ENCODE measurements at places on chromosomes 7 and 10.

GRCh38 chr10:124674768-124675222 is 69.4 kb downstream of the FAM53B start:
- no peak for DNase-seq

DNA sequence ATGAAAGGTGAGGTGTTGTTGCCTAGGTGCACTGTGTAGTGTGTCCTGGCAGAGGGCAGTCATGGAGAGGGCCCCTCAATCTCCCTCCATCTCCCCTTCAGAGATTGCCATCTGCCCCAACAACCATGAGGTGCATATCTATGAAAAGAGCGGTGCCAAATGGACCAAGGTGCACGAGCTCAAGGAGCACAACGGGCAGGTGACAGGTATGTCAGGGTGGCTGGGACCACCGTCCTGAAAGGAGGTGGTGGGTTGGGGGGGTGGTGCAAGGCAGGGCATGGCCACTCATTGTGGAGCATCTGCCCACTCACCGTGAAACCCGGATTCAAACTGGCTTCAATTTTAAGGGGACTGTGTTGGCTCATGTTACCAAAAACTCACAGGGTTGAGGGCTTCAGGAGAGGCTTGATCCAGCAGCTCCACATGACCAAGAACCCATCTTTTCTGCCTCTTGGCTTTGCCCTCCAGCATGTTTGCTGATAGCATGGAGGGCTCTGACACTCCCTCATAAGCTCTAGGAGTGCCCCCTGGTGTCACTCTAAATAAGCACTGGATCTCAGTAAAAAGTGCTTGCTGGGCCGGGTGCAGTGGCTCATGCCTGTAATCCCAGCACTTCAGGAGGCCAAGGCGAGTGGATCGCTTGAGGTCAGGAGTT is 12.2 kb downstream of the ARPC1B start:
- no peak for DNase-seq

- no peak for DNase-seq
Observed at GRCh38 chr10:60731134-60731885, 47.0 kb upstream of the CDK1 start.

DNA sequence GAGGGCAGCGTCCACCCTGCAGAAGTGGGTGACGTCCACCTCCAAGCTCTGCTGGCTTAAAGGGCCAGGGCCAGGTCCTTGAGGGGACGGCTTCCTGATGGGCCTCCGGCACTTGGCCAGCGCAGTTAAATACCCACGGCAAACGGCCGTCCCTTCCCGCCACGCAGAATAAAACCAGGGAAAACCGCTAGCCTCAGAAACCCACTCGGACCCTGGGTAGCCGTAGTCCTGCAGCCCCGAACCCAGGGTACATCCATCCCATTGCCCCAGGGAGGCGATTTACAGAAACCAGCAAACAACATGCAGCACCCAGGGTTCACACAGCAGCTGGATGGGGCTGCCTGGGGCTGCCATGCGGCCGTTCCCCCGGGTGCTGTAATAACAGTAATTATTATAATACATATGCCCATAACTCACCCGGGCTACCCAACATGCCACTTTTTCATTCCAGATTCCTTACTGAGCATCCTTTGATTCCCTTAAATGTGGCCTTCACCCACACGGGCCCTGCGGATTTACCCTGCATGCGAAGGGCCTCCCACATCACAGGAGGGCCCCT is 81.5 kb upstream of the PDGFA start:
- DNase-seq = no peak

GRCh38 chr10:19811540-19811939 is 4.7 kb upstream of the PLXDC2 start:
- DNase-seq = no peak

- no peak for DNase-seq
Observed at GRCh38 chr7:32259931-32260596, 189.9 kb upstream of the PDE1C start.

DNA sequence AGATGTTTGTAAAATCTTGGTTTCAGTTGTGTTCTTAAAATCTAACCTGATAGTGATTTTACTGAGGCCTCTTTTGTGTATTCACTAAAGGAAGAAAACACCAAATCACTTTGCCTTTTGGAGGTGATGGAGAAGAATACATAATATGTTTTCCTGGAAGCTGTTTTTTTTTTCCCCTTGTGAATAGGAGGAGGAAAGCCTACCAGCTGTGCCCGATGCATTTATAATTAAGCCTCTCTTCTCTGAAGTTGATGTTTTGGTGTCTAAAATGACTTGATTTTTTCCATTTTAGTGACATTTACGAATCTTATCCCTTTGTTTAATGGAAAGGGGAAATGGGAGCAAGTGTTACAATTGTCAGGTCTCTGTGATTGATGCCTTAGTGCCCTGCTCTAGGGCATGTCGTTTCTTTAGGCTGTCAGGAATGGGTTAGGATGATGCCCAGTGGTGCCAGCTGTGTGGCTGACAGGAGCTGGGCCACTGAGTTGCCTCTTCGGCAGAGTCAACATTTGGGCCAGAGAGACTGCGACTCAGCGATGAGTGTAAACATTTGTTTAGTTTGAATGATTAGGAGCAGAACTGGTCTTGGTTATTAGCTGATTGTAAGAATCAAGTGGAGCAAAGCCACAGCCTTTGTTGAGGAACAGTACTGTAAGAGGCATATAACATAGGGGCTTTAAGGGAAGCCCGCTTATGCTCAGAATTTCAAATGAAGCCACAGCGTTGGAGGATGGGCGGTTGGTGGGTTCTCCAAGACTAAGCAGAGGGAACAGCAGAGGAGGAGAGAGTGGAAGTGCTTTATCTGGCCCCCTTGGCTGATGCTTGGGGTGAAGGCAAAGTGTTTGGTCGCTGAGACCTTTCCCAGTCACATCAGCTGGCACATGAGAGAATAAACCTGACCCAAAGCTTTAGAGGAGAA is 81.6 kb downstream of the CDK14 start:
- no peak for DNase-seq

GRCh38 chr7:19971956-19972355 is 198.5 kb upstream of the TMEM196 start:
- DNase-seq = no peak

GRCh38 chr10:123259791-123260190 is 105.6 kb downstream of the BUB3 start:
- DNase-seq = no peak

- DNase-seq = no peak
Observed at GRCh38 chr7:32299133-32299702, 191.0 kb downstream of the LSM5 start.

GRCh38 chr10:82212753-82213152 is 337.8 kb downstream of the NRG3 start:
- DNase-seq = no peak

- no peak for DNase-seq
Observed at GRCh38 chr7:25669281-25669781, 441.0 kb upstream of the NPVF start.

Data from stimulated activated CD4-positive, alpha-beta T cell treated with anti-CD3 and anti-CD28 coated beads, Interleukin-1b, Interleukin-23, amount 100 ng/mL, for 48 hours (primary cell).